ENCODE measurements at places on chromosomes 2 and 18. TPM values are rescaled to one million over a fixed set of nuclear protein-coding genes. Genes with fewer than 3 reads are reported as not detected.

Gene SPDYA
- total RNA-seq: 2.1 TPM

Gene CHRNG
- total RNA-seq: not detected

- ATAC-seq: no peak
Observed at GRCh38 chr2:98959810-98960507, 23.9 kb upstream of the CRACDL start.

- no peak for ATAC-seq
Observed at GRCh38 chr2:76448956-76449355, 738.2 kb upstream of the GCFC2 start.

Measured in activated T-helper 17 cell treated with anti-CD3 and anti-CD28 coated beads, Interleukin-2, amount 50 U/mL, for 72 hours (primary cell).